LNCaP clone FGC (cell line): ENCODE measurements at places on chromosomes 1 and 21.

DNA sequence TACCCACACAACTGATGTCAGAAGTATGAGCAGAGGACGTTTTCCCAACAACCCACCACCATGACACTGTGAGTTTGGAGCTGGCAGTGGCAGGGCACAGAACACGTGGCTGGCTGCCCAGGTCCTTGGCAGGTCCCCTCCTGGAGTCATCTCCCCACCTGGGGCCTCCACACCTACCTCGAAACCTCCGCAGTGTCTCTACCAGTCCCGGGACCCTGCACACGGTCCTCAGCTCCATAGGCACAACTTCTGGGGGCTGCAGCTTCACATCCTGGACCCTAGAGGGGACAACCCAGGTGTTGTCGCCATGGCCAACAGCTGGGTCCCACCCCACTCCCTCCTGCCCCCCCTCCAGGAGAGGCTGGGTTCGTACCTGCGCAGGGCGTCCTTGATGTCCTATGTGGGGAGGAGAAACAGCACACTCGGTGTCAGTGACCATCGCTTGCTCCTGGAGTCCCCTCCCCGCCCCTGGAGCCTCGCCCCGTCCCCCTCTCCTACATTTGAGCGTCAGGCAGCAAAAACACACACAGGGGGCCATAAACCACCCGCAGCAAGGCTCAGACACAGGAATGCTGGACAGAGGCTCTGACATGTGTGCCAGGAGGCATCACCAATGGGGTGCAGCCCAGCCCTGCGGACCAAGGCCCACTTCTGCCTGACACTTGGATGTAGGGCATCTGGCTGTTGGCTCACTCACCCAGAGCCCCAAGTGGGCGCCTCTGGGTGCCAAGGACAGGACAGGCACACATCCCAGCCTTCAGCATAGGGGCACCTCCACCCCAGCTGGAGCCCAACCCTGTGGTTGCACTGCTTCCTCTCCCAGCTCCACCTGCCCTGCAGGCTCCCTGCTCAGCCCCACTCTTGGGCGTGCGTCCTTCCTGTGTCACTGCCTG lies 9.6 kb downstream of the TRIM11 start:
- no peak for DNase-seq

DNA sequence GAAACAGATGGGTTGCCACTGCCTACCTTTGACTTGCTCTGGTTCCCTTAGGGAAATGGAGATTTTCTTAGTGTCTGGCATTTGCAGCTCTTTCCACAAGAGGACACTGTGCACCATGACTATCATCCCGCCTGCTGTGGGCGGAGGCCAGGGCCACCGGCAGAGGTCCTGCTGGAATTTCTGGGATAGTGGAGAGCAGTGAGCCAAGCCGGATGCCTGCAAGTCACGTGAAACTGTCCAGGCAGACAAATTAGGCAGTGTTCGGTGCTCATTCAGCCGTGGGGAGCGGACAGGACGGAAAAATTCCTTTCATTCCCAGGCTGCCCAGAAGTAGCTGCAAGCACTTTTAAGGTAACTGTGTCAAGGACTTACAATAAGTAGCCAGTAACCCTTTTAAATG lies 43.4 kb downstream of the IGSF5 start:
- DNase-seq: peak; percentile 87

- DNase-seq: no peak
Measured at GRCh38 chr1:2575801-2576663, 10.5 kb upstream of the PRXL2B start.

- no peak for DNase-seq
Measured at GRCh38 chr1:17494114-17494729, 45.3 kb upstream of the ARHGEF10L start.

DNA sequence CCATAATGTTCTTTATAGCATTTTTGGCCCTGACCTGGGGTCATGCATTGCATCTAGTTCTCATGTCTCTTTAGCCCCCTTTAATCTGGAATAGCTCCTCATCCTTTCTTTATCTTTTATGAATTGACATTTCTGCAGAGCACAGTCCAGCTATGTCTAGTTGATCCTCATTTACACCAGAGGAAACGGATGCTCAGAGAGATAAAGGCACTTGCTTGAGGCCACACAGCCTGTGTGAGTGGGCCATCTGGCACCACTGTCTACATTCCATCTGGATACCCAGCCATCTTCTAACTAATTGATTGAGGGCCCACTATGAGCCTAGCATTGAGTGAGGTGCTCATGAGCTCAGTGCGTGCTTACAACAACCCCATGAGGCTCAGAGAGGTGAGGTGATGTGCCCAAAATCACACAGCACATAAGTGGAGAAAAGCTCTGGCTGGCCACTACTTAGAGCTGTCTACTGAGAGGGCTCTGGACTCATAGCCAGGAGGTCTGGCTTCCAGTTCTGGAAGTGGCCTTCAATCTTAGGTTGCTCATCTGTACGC lies 3.5 kb downstream of the HPCA start:
- DNase-seq: no peak

GRCh38 chr1:44515416-44515815 lies 110.4 kb downstream of the RNF220 start:
- DNase-seq: no peak

DNA sequence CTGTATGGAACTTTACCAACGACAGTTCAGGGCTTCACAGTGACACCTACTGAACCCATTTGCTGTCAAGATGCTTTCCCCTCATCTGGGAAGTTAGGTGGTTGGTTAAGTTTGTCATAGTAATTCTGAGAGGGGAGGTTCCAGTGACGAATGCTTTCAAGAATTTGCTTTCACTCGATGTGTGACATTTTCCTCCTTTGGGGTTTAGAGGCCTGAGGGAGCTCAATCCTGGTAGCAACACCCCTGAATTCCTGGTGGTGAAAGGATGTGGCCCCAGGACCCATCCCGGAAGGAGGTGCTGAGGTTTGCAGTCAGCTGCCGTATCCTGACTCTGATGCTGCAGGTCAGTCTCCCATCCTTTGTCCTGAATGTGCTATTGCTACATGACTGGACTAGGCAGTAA lies 2.8 kb downstream of the PIGV start:
- DNase-seq: no peak

- no peak for DNase-seq
Measured at GRCh38 chr1:152519851-152520250, 5.6 kb downstream of the CRCT1 start.

DNA sequence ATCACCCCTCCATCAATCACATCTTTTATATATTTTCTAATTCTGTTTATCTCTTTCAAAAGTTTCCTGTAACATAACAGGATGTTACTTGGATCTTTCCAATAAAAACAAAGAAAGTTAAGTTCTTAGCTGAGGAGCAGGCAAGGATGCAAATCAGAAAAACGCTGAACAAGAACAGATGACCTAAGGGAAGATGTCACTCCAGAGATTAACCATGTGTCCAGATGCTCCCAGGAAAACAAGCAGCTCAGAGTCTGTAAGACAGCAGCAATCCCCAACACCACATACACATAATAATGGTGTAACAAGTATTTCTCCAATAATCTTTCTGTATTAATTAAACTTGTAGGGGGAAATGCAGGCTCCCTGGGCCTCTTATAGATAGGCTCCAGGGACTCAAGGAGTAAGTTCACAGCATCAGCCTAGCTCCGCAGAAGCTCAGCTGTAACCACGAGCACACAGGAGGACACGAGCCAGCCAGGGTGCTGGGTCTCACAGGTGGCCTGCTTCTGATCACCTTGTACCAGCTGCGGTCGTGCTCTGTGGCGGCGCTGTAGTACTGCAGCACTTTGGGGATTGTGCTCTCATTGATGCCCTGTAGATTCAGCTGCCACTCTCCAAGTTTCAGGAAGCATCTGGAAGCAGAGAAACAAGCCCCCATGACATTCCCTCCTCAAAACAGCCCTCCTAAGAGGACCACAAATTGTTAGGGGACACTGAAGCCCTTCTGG lies 33.1 kb upstream of the EXOSC10 start:
- no peak for DNase-seq

- DNase-seq: no peak
Measured at GRCh38 chr1:61294930-61295329, 212.6 kb downstream of the NFIA start.

DNA sequence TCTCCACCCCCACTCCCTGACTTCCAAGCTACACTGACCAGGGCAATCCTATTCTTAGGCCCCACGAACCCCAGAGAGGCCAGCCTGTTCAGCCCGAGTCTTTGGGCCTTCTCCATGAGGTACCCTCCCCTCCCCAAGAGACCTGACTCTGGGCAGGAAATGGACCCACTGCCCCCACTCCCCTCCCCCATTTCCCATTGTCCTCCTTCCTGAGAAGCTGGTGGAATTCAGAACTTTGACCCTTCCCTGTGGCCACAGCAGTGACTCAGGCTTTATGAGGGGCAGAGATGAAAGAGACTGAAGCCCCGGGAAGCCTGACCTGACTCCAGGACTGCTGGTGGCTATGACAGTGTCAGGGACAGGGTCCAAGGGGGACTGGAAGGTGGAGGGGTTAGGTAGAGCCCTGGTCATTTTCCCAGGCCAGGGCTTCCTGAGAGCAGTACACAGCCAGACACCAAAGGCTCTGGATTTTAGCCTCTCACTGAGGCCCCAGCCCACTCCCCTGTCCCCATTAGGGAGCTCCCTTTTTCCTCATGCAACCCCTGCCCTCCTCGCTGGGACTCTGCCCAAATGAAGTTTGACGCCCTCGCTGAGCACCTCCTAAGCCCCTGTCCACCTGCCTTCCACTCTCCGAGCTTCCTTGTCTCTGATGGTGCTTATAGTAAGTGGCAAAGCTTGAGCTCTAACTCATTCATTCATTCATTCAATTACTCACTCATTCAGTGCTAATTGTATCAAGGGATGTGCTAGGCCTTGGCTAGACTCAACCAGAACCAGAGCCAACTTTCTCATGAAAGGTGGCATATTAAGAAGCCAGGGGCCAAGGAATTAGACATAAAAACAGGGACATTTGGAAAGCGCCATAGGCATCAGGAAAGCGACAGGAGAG lies 3.0 kb downstream of the CRYBG2 start:
- no peak for DNase-seq

- no peak for DNase-seq
Measured at GRCh38 chr1:117783606-117784396, 145.6 kb downstream of the GDAP2 start.

DNA sequence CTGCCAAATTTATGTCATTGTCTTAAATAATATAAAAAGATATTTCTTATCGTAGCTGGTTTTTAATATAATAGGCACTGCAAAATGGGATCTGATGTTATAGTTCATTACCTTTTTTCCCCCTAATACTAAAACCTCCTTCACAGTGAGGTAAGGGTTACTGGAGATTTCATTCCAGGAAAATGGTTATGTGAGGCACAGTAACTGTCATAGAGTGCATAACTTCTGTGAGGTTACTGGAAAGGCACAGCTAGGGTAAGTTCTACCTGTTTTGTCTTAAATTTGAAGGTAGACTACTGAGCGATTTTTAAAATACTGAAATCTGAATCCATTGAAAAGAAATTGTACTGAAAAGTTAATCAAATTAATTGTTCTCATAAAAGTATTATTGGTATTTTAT lies 13.0 kb downstream of the ADGRL2 start:
- DNase-seq: no peak

DNA sequence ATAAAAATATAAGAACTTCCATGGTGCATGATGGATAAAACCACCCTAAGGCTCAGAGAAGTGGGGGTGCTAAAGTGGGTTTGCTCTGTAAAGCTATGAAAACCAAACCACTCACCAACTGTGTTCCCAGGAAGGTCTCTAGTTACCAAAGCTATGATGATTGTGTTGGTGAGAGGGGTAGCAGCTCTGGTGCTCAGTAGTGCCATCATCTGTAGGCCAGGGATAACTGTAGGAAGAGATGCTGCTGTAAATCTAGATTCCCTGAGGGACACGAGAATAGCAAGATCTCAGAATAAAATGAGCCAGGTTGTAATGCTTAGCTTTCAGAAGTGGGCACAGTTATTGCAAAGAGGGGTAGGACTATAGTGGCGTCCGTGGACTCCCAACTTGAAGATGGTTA lies 124.5 kb downstream of the GREM2 start:
- DNase-seq: no peak

DNA sequence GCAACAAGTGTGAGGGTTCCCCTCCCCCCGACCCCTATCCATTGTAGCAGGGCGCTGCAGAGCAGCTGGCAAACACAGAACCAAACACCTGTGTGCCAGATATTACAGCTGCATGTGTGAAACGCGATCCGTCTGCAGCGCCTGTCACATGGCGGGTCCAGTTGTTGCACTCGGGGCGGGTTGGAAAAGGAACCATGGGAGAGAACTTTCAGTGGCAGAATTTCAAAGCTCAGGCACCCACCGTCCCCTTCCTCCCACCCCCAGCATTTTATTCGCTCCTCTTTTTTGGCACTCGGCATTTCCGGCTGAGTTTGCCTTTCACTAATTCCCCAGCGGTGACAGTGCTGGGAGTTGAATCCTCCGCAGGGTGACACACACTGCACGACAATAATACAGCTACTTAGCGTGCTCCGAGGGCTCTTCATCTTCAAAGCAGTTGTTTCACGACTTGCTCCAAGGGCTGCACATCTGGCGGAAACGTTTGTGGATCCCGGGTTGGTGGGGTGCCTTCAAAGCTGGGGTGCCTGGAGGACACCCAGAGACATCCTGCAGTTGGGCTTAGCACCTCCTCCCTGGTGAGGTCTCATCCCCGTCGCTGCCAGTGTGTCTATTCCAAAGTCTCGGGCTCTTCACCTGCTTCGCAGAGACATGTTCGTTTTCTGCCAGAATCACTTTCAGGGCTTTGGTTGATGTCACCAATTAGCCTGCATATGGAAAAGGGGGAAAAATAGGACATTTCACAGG lies 180.7 kb downstream of the ZBTB18 start:
- DNase-seq: no peak

DNA sequence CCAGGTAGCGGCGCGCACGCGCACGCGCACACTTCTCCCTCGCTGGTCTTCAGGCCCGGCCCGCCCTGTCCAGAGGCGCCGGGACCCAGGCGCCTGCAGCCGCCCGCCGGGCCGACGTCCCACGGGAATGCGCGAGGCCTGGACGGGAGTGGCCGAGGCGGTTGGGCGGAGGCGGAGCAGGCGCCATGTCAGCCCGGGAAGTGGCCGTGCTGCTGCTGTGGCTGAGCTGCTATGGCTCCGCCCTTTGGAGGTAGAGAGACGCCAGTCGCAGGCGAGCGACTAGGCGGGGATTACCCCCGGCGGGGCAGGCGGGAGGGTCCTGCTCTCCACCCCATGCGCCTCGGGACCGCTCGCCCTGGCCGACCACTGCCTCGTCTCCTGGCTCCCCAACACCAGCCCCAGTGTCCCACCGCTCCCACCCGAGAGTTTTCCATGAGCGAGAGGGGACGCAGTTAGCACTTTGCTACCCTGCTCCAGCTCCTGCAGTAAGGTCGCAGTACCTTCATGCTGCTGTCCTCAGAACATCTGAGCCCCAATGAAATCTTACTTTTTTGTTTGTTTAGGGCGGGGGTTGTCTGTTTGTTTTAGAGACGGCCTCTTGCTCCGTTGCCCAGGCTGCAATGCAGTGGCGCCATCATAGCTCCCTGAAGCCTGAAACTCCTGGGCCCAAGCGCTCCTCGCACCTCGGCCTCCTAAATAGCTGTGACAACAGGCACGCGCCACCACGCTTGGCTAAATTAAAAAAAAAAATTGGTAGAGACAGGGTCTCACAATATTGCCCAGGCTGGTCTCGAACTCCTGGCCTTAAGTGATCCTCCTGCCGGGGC lies at the start of gene CATSPERE:
CATSPERE (plus strand) TSS at position 29 of the 827 bp plus-strand sequence; CDS start at position 186, 157 bp downstream.
- no peak for DNase-seq

- no peak for DNase-seq
Measured at GRCh38 chr1:205840146-205840923, 9.6 kb downstream of the PM20D1 start.

- DNase-seq: no peak
Measured at GRCh38 chr1:184486761-184487445, 100.1 kb downstream of the C1orf21 start.
